Activated CD8-positive, alpha-beta T cell treated with anti-CD3 and anti-CD28 coated beads for 36 hours (primary cell): ENCODE measurements at places on chromosomes 16 and 17. TPM values are rescaled to one million over a fixed set of nuclear protein-coding genes. Genes with fewer than 3 reads are reported as not detected.

GRCh38 chr16:85136702-85137322 lies 24.5 kb upstream of the CIBAR2 start:
- no peak for DNase-seq

DNA sequence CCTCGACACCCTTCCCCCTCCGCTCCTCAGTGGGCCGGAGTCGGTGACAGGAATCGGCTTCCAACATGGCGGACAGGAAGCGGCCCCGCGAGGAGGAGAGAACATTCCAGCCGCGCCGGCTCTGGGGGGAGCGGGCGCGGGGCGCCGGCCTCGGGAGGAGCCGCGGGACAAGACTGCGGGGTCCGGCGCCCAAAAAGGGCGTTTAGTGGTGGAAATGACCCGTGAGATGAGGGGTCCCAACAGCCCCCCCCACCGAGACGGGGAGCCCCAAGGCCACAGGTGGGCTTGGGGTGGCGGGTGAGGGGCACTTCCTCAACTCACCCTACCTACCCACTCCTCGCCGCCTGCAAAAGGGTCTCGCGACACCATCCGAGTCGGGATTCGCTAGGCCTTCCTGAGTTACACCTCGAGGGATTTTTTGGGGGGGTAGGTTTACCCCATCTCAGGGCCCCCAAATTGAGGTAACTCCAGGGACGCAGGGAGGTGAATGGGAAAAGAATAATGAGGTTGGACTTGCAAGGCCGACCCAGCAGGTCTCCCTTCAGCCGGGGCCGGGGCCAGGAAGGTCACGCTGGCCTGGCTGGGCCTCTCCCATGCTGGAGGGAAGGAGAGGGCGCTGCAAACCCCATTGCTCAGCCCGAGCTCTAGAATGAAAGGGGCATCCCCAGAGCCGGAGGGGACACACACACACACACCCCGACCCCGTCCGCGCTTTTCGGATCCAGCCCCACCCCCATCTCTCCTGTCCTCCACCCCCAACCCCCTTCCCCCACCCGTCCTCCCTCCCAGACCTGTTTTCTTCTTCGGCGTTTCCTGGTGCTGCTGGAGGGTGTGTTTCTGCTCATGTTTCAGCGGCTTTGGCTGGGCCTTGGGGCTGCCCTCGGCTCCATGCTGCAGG lies 707 bp downstream of the NUFIP2 start:
- peak; percentile 82 for DNase-seq

- peak; percentile 12 for DNase-seq
These were observed 145.8 kb upstream of the CDH5 start for GRCh38 chr16:66220702-66221101.

GRCh38 chr17:64401941-64402340 lies 11.3 kb upstream of the PECAM1 start:
- no peak for DNase-seq

DNA sequence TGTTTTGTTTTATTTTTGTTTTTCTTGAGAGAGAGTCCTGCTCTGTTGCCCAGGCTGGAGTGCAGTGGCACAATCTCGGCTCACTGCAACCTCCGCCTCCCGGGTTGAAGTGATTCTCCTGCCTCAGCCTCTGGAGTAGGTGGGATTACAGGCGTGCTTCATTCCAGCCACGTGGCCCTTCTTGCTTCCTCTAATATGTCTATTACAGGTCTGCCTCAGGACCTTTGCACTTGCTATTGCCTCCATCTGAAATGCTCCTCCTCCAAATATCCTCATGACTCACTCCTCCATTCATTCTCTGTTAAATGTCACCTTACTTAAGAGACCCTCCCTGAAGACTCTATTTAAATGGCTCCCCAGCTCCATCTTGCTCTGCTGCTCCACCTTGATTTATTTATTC lies 39.0 kb downstream of the LYRM9 start:
- DNase-seq, result no peak

- no peak for DNase-seq
These were observed 102.7 kb upstream of the DNAH9 start for GRCh38 chr17:11495613-11496012.

DNA sequence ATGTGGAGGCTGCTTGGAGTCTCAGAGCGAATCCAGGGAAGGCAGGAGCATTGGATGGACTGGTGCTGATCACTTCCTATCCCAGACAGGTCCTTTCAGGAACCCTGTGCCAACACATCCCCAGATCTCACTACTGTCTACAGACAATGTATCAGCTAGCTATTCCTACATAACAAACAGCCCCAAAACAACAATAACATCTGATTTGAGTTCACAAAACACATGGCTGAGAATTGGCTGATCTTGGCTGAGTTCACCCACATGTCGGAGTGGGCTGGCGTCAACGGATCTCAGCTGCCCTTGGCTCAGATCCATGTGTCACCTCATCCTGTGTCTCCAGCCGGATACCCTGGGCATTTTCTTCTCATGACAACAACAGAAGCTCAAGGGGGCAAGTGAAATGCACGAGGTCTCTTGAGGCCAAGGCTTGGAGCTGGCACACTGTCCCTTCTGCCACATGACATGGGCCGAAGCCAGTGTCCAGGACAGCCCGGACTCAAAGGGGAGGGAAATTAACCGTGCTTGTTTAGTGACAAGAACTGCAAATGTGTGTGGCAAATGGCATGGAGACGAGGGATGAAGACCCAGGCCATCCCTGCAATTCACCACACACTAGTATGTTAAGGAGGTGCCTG lies 18.7 kb downstream of the SNX20 start:
- DNase-seq, result no peak

DNA sequence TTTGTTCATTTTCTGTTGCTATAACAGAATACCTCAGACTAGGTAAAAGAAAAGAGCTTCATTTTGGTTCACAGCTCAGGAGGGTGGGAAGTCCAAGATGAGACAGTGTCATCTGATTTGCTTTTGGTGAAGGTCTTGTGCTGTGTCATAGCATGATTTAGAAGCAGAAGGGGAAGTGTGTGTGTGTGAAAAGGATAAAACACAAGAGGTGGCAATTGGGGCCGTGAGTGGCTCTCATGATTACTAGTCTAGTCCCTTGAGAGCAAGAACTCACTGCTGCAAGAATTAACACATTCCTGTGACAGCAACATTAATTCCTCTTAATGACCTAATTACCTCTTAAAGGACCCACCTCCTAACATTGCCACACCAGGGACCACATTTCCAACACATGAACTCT lies 8.3 kb downstream of the SLC35G3 start:
- peak; percentile 48 for DNase-seq

- DNase-seq, result no peak
These were observed 172.0 kb upstream of the CIBAR2 start for GRCh38 chr16:85284141-85284817.

GRCh38 chr17:28599311-28600184 lies 723 bp upstream of the SPAG5 start:
- peak; percentile 90 for DNase-seq

DNA sequence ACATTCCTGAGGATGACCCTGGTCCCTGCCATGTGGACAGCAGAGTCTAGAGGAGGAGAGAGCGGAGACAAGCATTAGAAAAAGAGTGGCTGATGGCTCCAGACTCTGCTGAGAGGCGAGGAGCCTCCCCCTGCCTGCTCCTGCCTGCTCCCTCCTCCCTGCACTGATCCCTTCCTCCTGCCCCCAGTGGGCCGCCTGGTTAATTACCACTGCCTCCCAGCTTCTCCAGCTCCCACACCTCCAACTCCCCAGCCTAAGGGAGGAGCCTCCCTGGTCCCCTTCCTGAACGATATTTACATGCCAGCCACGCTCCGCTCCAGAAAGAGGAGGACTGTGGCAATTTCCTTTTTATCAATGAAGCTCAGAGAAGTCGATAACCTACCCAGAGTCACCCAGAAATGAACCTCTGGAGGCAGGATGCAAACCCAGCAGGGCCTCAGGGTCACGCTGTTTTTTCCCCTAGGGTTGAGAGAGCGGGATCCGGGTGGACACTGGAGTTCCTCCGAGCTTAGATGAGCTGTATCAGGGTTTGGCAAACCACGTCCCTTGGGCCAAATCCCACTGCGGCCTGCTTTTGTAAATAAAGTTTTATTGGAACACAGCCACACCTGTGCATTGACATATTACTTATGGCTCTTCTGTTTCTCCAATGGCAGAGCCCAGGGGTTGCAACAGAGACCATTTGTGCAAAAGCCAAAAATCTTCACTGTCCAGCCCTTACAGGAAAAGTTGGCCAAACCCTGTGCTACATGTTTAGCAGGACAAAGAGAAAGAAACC lies 27.1 kb upstream of the JPH3 start:
- DNase-seq, result no peak

GRCh38 chr17:63497708-63498483 lies 21.0 kb downstream of the ACE start:
- DNase-seq, result peak; percentile 29

DNA sequence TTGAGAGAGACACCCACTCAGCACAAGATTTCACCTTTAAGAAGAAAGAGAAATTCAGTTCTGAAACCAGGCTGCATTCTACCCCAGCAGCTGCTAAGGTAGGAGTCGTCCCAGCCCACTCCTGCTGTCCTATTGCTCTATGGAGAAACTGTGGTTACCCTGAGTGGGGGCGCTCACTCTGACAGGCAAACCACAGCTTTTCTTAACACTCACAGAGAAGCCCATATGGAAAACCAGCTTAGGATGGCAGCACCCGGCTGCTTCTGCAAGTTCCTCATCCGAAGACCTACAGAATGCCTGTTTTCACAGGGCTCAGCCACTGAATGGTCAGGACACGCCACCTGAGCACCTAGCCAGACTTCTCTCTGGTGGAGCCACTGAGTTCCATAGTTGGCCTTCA lies 7.5 kb downstream of the ATP5PD start:
- no peak for DNase-seq

- DNase-seq, result no peak
These were observed 19.7 kb downstream of the DEXI start for GRCh38 chr16:10922328-10923145.

DNA sequence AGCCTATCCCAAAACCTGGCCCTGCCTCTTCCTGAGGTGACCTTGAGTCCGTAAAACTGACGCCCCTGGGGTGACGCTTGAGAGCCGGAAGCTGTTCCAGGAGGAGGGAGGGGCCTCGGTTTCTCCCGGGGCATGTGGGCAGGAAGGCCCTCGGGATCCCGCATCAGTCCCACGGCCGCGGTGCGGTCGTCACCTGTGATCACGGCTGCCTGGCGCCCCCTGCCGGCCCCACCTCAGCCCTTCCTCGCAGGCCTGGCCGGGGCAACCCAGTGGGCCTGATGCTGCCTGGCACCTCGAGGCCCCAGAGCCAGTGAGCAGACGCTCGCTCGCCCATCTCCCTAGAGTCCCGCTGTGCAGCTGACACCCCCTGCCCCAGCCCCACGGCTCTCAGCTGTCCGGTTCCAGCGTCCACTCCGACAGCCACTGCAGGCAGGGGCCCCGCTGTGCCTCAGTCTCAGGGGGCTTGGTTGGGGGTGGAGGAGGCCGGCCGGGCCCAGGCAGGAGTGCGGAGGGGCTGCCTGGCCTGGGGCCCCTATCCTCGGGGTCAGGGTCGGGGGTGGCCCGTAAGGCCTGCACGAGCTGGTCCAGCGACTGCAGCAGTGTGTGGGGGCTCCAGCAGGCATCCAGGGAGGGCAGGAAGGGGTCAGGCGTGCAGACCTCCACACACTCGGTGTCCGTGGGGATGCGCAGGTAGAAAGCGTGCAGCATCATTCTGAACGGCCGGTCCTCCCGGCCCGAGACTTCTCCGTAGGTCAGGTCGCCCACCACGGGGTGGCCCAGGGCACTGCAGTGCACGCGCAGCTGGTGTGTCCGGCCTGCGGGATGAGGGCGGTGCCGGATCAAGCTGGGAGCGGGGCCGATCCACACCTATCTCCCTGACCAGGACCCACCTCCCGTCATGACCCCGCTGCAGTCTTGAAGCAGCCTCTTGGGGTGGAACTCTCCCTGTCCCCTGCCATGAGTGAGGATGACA lies 2.3 kb downstream of the RPUSD1 start:
- peak; percentile 86 for DNase-seq

DNA sequence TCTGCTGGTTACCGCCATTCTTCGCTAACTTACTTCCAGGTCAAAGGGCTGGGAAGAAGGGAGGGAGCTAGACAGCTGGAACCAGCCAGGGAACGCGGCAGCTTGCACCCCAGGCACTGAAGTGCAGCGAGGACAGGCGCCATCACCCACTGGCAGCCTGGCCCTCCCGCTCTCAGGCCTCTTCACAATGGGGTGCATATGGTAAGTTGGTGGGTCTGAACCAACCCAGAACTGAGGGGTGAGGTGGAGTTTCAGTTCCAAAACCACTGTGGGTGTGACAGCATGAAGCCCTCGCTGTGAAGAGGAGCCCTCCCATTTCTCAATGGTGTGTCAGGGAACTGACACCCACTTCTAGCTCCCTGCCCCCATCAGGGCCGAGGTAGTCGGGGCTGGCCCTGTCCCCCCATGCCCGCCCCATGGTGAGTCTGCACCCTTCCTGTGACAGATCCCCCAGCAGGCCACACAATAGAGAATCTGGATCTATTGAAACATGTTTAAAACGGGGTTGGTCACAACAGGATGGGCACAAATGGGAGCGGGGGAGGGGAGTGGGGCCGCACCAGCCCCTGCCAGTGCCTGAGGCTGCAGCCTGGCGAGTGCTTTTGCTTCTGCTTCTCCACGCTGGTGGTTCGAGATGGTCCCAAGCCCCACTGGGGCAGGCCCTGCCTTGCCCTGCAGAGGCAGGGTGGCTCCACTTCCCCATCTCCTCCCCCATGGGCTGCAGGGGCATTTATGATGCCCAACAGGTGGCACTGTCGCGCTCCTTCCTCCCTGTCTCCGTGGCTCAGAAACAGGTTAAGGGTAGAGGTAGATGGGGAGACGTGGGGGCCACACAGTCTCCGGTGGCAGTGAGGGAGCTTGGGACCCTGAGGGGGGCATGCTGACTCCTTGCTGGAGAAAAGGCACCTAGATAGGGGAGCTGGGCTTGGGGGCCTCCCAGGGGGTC lies 2.3 kb downstream of the LIMD2 start:
- DNase-seq, result peak; percentile 91

DNA sequence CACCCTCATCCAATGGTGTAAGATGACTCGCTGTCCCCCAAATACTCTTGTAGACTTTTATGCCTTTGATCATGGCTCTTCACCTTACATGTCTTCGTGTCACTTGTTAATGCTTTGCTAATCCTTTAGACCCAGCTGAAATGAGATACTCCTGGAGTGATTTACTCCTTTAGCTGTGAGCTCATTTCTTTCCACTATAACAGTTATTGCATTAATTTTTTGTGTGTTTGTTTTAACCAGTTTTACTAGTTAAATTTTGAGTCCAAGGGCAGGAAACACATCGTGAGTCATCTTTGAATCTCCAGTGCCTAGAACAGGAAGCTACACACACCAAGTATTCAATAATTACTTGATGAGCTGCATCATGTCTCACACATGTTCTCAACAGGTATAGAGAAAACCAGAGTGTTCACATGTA lies 6.5 kb upstream of the CTCF start:
- DNase-seq, result no peak

The CES2 gene
- total RNA-seq, result 24.7 TPM

The C1QTNF8 gene
- total RNA-seq, result not detected

The CCDC92B gene
- total RNA-seq, result not detected

The NAE1 gene
- 123 TPM for total RNA-seq

The KRTAP4-6 gene
- not detected for total RNA-seq

The GRAP gene
- total RNA-seq, result 11.9 TPM

The CRK gene
- total RNA-seq, result 12.1 TPM

The WSCD1 gene
- 0.05 TPM for total RNA-seq
